A549 (cell line): ENCODE measurements at places on chromosomes 6 and 20.
A peak's percentile ranks its signal among the peaks of the same experiment; 100 is the strongest.

DNA sequence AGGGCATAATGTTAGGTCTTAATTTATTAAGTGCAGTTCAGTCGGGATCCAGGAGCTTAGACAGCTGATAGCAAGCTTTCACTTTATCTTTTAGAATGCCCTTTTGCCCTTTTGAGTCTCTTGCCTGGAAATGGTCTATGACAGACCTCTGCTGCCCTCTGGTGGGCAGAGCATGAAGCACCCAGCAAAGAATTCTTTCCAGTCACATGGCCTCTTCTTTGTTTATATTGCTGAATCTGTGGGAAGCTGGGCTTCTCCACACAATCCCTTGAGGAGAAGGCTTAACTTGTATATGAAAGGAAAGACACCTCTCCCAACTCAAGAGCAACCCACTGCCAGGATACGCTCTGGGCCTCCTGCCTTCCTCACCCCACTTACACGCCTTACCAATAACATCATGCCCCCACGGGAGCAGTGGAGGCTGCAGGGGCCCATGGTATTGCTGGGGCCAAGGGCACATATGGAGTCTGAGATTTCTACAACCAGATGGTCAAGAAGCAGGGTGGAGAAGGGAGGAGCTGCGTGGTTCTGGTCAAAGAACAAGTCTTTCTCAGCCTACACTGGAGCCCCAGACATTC, 20.4 kb downstream of the WFDC3 start:
- peak; percentile 62 for DNase-seq

- DNase-seq, result no peak
Measured at GRCh38 chr20:49505518-49505917, 23.1 kb upstream of the KCNB1 start.

DNA sequence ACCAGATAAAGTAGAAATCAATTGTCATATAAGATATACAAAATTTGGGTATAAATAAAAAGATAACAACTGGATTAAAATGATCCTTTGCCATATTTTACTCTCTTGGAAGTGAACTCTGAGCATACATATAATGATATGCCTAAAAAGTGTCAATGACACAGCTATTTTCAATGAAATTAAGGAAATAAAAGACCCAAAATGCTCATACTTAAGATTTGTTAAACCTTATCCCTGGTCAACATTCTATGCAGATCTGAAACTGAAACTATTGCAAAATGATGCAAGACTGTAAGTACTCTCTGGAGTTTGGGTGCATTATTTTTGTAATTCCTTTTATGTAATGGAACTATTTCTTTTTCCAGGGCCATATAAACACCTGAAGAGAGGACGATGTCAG, 119.0 kb upstream of the SGK1 start:
- no peak for DNase-seq

- DNase-seq, result no peak
Measured at GRCh38 chr20:3933218-3933617, 44.0 kb downstream of the PANK2 start.

DNA sequence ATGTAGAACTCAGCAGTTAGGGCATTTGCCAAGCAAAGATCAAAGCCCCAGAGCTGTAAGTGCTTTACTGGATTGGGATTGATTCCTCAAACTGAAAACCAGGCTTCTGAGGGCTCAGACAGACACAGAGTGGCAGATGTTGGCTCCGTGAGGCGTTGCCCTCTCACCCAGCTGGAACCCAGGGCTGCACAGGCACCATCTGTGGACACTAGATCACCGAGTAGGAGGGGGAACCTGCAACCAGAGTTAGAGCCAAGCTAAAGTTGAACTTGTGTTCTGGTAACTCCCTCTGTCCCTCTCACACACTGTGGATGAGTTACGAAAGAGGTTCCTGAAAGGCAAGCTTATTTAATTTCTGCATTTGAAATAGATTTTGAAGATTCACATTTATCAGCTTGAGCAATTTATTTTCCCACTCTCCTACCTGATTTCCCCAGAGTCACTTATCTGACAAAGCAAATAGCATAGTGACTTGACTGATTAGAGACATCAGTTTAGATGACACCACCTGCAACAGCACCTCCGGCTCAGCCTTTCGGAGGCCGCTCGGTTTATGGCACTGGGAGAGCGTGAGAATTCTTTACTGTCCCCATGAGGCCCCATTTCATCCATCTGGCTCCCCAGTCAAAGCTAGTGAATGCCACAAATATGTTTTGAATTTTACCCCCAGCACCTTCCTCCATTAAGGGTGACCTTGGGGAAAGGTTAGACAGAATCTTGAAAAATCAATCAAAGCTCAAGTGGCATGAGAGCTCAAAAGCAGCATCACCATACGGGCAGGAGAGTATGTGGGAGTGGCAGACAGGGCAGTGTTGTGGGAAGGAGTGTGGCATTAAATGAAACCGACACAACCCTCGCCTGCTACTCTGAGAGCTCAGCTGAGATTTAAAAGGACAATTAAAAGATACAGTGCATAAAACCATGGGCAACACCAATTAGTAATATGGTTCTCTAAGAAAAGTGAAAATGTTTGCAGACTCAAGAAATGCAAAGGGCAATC, 48.5 kb downstream of the RPF2 start:
- DNase-seq, result no peak

DNA sequence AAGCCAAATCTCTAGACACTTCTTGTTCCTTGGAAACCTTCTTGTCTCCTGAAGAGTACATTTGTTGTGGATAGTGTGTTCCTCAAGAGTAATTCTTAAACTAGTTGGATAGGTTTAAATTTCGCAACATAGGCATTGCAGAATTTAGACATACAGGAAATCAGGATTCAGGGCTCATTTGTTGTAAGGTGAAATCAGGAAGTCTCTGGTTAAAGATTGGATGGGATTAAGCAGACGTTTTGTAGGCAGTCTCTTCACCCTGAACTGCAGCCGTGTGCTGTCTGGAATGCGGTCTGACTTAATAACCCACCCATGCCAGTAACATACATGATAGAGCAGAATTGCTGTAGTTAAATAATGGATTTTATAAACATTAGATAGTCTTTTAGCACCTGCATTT, 21.7 kb downstream of the HIVEP1 start:
- DNase-seq, result no peak

DNA sequence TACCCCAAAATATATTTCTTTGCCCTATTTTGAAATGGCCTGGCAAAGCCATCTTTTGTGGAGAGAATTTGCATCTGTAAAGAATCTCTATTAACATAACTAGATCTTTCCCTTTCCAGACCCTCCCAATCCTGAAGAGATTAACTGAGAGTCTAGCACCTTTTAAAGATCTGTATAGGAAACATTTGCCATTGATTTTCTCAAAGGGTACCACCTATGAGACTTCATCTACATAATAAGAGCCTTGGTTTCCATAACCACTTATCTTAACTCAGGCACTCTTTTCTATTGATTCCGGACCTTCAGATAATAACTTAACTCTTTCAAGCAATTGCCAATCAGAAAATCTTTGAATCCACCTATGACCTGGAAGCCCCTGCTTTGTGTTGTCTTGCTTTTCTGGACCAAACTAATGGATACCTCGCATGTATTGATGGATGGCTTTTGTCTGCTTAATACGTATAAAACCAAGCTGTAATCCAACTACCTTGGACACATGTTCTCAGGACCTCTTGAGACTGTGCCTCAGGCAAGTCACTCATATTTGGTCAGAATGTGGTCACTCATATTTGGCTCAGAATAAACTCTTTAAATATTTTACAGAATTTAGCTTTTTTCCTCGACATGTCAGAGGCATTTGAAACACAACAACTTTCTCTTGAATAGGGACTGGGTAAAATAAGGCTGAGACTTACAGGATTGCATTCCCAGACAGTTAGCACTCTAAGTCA, 31.4 kb downstream of the SLC22A2 start:
- no peak for DNase-seq

GRCh38 chr20:39269493-39270217, 307.5 kb downstream of the DHX35 start:
- DNase-seq, result no peak

DNA sequence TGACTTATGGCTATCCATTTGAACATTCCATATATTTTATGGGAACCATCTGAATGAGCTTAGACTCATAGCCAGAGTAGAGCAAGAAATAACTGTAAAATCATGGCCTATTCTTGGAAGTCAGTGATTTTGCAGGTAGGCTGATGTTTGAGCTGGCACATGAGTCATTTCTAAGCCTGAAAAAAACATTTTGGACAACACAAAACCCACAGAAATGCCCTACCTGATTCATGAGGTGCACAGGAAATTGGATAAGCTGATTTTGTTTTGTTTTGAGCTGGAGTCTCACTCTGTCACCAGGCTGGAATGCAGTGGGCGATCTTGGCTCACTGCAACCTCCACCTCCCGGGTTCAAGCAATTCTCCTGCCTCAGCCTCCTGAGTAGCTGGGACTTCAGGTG, 443.0 kb downstream of the PKHD1 start:
- DNase-seq, result no peak

DNA sequence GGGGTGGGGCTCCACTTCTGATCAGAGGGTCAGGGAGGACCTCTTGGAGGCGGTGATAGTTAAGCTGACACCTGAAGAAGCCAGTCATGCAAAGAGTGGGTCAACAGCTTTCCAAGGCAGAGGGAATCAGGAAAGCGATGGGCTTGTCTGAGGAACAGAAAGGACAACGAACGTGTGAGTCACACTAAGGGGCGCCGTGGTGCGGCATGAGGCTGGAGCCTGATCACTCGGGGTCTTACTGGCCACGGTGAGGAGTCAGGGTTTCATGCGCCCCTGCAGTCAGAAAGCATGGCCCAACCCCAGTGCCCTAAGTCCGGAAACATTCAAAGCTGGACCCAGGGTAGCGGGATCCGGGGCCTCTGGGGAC, 50.6 kb upstream of the SLC32A1 start:
- no peak for DNase-seq

DNA sequence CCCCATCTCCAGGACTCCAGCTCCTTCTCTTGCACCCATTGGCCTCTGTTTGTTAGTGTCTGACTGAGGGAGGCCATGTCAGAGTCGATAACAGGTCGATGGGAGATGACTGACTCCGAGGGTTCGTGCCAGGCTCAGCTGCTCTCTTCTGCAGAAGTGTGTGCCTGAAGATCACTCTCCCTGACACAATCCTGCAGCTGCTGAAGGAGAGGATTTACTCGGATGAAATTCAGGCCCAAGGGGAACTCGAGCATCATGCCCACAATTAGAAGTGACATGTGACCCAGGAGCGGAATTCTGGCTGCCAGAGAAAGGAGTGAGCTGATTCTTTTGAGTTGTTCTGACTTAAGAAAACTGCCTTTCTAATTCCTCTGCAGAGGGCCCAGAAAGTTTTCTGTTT, 318.2 kb downstream of the MAFB start:
- DNase-seq, result no peak

DNA sequence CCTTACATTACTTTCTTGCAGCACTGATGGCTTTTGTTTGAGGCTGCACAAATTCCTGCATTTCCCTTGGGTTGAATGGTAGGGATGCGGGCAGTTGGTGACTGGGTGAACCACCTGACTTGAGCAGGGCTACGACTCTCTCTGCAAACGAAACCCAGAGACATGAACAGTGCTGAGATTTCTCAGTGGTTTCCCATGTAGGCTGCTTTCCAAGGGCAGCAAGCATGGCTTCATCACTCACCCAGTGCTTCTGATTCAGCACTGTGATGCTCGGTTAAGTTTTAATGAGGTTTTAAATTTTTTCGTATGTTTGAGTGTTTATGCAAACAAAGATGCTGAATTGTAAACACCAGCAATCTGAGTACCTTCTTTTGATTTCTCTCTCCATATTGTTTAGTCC, 127.2 kb downstream of the MTHFD1L start:
- DNase-seq, result no peak

- no peak for DNase-seq
Measured at GRCh38 chr6:136739501-136739900, 52.8 kb downstream of the MAP3K5 start.

GRCh38 chr20:3563548-3564177, 92.8 kb downstream of the ATRN start:
- DNase-seq, result peak; percentile 70

DNA sequence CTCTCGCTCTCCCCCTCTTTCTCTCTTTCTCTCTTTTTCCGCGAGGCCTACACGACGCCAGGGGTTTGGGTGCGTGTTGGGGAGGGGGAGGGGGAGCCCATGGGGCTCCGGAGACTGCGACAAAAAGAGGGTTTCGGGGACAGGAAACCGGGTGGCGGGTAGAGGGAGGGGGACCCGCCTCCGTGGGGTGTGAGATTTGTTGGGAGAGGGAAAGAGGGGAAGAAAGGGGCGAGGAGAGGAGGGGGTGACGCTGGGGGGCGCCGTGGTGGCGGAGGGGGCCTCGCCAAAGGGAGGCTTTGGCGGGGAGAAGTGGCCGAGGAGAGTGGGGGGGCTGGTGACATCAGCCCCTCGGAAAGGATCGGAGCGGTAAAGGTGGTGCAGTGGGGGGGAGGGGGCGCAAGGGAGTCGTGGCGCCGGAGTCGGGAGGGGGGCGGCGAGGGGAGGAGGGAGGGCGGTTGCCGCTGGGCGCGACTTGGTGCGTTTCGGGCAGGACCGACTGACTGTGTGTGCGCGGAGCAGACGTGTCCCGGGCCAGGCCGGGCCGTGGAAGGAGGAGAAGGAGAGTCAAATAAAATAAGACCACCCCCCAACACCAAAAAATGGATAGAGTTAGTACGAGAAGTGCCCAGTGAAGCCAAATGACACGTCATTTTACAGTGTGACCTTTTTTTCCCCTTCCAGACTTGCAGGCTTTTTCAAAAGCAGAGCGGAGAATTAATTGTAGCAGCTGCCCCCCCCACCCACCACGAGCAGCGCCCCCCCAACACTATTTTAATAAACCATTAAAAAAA, 39.8 kb downstream of the GNAS start:
- peak; percentile 76 for DNase-seq

GRCh38 chr6:129317931-129318820, 391.8 kb downstream of the ARHGAP18 start:
- DNase-seq, result no peak

- no peak for DNase-seq
Measured at GRCh38 chr6:14781772-14782525, 463.9 kb upstream of the JARID2 start.

- DNase-seq, result no peak
Measured at GRCh38 chr20:20276811-20277530, 90.9 kb upstream of the INSM1 start.
